A549 (cell line): ENCODE measurements at places on chromosomes 2 and 18. TPM values are rescaled to one million over a fixed set of nuclear protein-coding genes. Genes with fewer than 3 reads are reported as not detected.

GRCh38 chr2:176639016-176639343, 369.7 kb downstream of the MTX2 start:
- no peak for DNase-seq

DNA sequence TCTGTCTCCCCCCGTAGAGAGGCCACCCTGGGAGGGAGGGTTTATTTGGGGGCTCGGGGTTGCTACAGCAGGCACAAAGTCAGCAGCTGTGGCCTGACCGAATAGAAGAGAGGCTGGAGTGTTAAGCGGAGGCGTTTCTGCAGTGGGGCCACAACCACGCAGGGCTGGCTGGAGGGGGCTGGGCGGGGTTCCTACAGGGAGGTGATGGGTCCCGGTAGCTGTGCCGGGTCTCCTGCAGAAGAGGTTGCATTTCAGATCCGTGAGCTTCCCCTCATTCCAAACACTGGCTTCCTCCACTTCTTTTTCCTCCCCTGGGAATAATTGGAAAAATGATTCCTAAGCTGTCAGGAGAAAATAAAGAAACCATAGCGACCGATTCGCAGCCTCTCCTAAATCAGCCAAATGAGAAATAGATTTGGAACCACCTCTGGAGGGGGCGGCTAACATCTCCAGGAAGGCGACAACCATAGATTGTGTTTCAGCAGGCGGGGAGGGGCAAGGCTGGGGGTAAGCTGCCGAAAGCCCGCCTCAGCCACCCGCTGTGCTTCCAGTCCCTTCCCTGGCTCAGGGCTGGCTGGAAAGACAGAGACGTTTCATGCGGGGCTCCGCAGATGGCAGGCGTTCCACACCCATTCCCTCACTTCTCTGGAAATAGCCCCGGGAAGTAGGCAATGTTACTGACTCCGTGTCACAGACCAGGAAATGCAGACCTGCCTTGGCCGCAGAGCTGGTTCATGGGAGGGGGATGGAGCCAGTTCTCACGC, 85.6 kb upstream of the TAF1B start:
- DNase-seq, result no peak

DNA sequence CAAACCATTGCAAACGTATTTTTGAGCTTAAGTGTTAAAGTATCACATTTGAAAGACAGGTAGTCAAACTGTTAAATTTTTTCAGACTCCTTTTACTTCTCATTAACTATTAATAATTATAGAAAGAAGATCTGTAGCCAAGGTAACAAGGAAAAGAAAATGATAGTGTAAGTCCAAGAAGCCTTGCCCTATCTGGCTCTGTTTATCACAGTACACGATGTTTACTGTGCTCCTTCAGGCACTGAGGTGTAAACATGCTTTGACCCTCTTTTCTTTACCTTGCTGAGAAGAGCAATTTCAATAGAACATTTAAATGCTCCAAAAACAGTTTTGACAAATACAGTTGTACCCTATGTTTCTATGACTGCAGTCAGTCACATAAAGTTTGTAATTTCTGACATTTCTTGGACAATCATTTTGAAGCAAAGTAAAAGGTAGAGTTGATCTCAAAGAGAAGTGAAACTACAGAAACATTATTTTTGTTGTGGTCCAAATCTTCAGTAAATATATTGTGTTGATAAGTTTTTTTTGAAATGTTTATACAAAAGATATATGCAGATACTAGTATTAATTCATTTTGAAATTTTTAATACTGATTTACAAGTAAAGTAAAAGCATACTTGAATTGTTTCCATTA, 152.6 kb upstream of the KYNU start:
- DNase-seq, result no peak

The UGT1A8 gene
- polyA plus RNA-seq, result 0.05 to 0.25 TPM in 2 of 3 replicates, not detected in the other

GRCh38 chr2:242012956-242013764, 143.6 kb downstream of the RTP5 start:
- DNase-seq, result no peak
